ENCODE measurements at places on chromosomes 6 and 20.

DNA sequence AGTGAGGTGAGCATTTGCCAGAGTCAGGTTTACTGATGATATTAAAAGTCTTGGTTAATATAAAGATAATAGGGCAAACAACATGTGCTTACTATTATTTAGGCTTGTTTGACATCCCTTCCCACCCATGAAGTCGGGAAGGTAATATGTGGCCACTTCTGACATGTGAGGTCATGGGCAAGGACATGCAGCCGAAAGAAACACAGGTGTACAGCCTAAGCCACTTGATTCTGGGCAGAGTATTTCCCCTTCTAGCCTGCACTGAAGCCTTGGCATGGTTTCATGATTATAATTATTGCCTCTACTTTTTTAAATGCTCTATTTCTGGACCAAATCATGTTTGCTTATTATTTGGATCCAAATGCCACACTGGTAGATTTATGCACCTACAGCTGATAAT, 52.3 kb downstream of the TSPYL4 start:
- DNase-seq, result no peak

- DNase-seq, result peak; percentile 91
Measured at GRCh38 chr6:112780498-112781096, 433.5 kb downstream of the RFPL4B start.

DNA sequence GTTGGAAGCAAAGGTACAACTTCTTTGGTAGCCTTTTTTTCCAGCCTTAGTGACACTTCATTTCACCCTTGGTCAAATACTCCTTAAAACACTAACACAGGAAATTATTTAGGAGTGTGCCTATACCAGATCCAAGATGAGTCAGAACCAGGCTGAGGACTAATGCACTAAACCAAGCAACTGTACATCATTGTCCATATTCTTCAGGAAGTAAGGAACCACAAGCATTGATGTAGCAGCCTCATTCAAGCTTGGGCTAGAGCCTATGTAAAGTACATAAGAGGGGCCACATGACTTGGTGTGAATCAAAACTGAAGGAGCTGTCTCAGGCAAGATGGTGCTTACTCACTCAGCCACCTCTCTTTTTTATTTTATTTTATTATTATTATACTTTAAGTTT, 20.7 kb upstream of the ADGB start:
- DNase-seq, result peak; percentile 6

DNA sequence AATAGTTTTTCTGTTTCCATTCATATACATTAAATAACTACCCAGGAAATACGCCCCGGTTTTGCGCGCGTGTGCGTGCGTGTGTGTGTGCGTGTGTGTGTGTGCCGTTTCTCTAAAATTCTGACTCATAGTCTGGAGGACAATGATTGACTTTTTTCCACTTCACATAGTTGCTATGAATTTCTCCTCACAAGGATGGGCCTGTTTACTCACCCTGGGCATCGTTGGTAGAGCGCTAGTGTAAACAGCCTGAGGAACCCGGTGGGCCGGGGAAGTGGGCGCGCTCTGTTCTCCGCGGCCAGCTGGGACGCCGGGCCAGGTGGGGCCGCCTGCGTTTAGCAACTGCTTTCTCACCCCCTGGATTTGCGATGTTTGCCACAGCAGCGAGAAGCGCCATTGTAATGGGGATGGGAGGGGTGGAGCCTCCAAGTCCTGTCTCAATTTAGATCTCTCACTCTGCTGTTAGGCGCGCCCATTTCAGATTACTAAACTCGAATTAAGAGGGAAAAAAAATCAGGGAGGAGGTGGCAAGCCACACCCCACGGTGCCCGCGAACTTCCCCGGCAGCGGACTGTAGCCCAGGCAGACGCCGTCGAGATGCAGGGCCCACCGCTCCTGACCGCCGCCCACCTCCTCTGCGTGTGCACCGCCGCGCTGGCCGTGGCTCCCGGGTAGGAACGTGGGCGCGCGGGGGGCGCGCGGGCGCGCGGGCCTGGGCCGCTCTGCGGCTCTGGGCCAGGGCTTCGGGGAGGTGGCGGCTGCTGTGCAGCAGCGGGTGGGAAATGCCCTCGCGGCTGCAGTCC, at the start of gene CD109:
Gene CD109, plus strand, starts transcription at position 585 of the 803 bp plus-strand sequence. Its CDS starts 13 bp downstream, at position 598.
- DNase-seq, result peak; percentile 81

DNA sequence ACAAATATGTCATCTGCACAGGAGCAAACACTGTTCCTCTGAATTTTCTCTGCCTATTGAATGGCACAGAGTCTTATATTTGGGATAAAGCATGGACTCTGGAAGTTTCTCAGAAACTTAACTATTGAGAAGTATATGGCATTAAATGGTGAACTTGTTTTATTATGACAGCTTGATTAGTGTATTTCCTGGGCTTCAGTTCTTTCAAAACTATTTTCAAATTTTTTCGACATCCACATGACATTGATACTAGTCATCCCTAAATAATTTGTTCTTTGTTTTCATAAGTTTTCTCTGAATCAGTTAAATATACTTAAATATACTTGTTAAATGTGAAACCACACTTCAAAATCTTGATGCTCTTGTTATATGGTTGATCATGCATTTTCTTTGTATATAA, 144.0 kb upstream of the TSHZ2 start:
- no peak for DNase-seq

- DNase-seq, result no peak
Measured at GRCh38 chr6:37845930-37846329, 26.4 kb downstream of the ZFAND3 start.

DNA sequence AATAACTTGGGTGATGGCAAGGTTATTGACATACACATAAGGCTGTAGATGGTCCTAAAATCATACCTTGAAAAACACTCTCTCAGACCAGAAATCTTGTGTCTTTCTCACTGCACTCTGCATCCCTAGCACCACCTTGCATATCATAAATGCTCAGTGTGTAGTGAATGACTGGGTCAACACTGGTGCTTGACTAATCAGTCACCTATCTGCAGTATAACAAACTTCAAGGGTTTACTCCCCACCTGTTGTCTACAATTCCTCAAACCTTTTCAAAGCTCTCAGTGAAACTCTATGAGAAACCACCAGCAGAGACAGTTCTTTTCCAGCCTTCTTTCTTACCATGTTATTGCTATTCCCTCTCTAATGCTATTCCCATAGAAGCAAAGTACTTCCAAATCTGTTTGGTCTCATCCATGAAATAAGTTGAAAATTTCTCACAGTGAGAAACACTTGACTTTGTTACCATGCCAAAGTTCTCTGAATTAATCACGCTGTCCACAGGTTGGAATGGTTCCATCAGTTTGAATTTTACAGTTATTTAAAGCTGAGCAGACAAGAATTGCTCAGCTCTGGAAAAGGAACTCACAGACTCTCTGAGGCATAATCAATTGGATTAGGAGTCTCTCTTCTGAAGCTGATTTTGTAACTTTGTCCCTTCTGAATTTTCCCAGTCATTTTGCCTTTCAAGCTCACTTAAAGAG, 104.8 kb upstream of the EYA4 start:
- DNase-seq, result no peak

GRCh38 chr6:47084610-47085009, 42.5 kb upstream of the ADGRF1 start:
- DNase-seq, result no peak

Data from suppressor macrophage treated with lipopolysaccharide for 4 hours (primary cell).